ENCODE measurements at places on chromosomes 4 and X. TPM values are rescaled to one million over a fixed set of nuclear protein-coding genes. Genes with fewer than 3 reads are reported as not detected.

The PASD1 gene
- not detected for total RNA-seq

The FAM184B gene
- total RNA-seq, result 2.3 TPM

The NDNF gene
- total RNA-seq, result 64.3 TPM

The SMIM31 gene
- not detected for total RNA-seq

The TTC29 gene
- total RNA-seq, result 2.1 TPM

The IL13RA2 gene
- 1.5 TPM for total RNA-seq

The NPY5R gene
- 4.5 TPM for total RNA-seq

The HOPX gene
- 17.4 TPM for total RNA-seq

The TDO2 gene
- not detected for total RNA-seq

The C4orf36 gene
- total RNA-seq, result 1.7 TPM

Data from cerebellum (tissue), 4 donors.